Caki2 (cell line): ENCODE measurements at places on chromosomes 7 and 10. TPM values are rescaled to one million over a fixed set of nuclear protein-coding genes. Genes with fewer than 3 reads are reported as not detected.

GRCh38 chr10:82335831-82336230, 460.8 kb downstream of the NRG3 start:
- no peak for DNase-seq

DNA sequence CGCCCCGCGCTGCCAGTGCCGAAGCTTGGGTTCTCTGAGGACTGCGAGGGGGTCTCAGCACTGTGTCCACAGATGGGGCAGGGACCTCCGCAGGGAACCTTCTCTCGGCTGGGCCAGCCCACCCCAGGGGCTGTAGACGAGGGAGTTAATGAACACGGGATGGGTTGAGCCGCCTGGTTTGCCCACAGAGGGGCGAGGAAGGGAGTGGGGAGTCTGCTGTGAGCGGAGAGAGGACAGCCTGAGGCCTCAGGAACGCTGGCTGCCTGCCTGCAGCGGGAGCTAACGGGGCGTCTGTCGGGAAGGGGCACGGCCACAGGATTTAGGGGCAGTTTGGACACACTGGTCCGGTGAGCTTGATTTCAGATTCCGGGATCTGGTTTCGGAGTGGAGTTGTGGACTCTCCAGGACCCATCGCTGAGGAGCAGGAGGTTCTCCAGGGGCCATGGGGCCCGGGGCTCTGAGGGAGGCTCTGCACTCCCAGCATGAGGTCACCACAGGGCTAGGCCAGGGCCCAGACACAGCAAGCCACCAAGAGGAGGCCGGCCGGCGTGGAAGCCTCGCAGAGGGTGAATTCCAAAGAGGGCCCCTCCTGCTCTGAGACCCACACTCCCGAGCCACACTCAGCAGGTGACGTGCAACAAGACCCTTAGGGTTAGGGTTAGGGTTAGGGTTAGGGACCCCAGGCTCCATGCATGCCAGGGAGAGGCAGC, 19.0 kb upstream of the FAM20C start:
- no peak for DNase-seq

DNA sequence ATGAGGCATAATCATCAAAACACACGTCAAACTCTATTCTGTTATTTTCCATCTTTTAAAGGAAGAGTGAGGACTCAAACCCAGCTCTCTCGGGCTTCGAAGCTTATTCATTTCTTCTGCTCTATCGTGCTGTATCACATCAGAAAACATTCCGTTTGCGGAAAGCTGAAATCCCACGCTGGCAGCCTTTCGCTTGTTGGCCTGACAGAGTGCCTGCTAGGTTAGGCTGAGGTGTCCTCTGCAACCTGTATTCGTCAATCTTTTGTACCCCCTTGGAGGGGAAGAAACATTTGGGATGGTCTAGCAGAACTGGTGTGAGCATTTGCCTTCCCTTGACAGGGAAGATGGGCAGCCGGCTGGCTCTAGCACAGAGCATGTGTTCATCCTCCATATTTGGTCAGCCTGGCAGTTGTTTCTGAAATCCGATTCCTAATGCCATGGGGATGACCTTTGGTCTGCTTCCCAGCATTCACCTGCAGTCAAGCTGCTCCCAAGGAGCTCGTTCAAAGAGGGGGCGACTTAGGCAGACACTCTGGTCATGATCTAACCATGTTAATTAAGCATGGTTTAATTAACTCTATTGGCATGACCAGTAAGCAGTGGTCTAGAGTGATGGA, 55.2 kb downstream of the TACC2 start:
- peak; percentile 32 for DNase-seq

DNA sequence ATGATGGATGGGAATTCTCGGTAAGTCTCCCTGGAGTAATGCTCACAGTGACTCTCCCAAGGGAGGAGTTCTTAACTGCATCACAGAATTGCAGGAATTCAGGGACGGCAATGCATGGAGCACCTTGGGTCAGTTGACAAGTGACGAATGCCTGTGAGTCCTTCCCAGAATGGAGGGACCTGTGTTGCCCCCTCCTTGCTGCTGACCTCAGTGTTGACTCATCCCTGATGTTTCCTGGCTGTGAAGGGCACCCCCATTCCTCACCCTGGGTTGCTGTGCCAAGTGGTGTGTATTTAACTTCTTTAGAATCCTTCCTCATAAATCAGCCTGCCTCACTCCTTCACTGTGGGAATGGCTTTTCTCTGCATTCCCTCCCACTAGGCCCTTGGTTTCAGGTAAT, 98.9 kb downstream of the LRMDA start:
- DNase-seq = peak; percentile 98

DNA sequence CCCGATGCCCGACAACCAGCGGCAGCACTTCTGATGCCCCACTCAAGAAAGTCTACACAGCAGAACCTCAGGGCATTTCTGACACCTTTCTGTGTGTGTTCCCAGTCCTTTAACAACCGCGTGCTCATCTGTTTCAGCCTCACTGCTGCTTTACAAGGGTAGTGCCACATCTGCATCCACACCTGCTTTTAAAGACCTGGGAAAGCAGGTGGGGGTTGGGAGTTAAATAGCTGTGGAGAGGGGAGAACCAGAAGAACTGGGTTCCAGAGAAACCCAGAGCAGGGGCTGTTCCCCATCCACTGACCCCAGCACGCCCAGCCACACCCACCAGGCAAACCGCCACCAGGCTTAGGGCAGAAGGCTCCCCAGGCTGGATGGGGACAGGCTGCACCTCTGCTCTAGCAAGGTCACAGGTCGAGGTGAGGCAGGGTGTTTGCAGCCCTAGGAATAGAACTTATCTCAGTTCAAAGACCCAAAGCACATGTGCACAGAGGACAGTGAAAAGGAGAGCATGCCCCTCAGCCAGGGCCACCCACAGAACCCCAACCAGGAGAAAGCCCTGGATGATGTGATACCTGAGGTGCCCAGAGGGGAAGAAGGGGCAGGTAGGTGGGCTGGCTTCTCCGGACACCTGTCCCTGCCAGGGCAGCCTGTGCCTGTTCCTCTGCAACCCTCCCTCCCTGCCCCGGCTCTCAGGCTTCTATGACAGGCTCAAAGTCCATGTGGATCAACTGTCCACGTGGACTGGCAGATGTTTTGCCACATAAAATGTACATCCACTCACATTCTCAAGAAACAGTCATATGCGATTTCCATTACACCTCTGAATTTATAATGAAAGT, 51.3 kb downstream of the COBL start:
- no peak for DNase-seq

GRCh38 chr7:32577421-32577820, 82.1 kb downstream of the AVL9 start:
- DNase-seq = no peak

GRCh38 chr7:71332207-71332606, 200.3 kb downstream of the GALNT17 start:
- DNase-seq = no peak

GRCh38 chr7:41918597-41918996, 215.7 kb upstream of the INHBA start:
- peak; percentile 59 for DNase-seq

- DNase-seq = peak; percentile 16
These were observed 30.0 kb downstream of the MAP3K8 start for GRCh38 chr10:30463944-30464451.

- DNase-seq = no peak
These were observed 6.5 kb downstream of the ELFN1 start for GRCh38 chr7:1676550-1677078.

GRCh38 chr10:34602478-34602877, 212.6 kb downstream of the PARD3 start:
- DNase-seq = no peak

Gene CYP2C19
- total RNA-seq = 0.41 TPM in 1 of 2 replicates, not detected in the other

Gene GSTK1
- 107 and 161 TPM in 2 replicates for total RNA-seq

Gene PRSS37
- total RNA-seq = not detected in 2 replicates

Gene CTNNA3
- not detected in 2 replicates for total RNA-seq
